ENCODE measurements at places on chromosomes 2 and 18.

DNA sequence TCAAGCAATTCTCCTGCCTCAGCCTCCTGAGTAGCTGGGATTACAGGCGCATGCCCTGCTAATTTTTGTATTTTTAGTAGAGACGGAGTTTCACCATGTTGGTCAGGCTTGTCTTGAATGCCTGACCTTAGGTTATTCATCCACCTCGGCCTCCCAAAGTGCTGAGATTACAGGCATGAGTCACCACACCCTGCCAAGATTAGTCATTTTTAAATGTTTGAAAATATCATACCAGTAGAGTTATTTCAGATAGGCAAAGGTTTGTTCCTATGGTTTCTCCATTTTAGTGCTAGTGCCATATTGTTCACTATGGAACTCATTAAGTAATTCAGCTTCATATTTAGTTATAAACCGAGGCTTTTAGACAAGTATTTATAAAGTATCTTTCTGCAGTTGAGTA is 52.3 kb downstream of the HIBCH start:
- no peak for DNase-seq

DNA sequence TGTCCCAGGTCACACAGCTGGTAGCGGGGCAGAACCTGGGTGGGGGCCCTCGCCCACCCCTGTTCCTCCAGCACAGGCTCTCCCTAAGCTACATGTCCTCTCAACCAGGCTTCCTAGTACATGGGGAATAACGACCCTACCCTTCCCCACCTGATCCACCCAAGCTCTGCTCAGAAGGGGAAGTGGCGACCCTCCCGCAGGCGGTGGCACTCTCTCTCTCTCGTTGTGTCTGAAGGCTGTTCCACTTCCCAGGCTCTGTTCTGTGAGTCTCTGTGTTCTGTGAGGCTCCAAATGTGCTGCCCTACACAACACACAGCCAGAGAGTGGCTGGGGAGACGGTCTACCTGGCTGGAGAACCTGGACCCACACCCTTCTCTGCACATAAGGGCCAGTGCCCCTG is 135.8 kb downstream of the COPS8 start:
- DNase-seq, result no peak

GRCh38 chr2:126653761-126654160 is 2.2 kb upstream of the GYPC start:
- no peak for DNase-seq

DNA sequence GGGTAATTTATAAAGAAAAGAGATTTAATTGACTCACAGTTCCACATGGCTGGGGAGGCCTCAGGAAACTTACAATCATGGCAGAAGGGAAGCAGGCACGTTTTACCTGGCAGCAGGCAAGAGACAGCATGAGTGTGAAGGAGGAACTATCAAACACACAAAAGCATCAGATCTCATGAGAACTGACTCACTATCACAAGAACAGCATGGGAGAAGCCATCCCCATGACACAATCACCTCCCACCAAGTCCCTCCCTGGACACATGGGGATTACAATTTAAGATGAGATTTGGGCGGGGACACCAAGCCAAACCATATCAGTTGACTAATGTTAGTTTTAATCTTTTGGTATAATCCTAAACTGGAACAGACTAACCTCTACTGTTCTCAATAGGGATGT is 49.1 kb upstream of the CPO start:
- no peak for DNase-seq

DNA sequence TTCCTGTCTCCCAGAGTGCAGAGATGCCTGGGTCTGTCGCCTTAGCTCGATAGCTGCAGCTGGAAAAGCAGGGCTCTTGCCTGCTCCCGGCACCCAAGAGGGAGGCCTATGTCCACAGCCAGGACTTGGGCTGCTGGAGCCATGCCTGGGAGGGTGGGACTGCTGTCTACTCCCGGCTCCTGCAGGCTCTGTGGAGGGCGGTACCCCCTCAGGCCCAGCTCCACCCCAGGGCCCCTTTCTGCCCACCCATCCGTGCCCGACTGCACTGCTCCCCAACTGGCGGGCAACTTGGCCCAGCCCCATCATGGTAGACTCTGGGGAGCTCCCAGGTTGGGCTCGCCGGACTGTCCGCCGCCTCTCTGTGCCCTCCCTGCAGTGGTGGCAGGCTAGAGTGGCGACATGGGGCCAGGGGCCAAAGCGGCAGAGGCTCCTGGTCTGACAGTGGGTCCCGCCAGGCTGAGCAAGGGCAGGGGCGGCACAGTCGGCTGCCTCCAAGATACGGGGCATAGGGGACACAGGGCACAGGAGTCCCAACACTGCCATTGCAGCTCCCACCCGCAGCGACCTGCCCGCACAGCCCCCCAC is 901.0 kb downstream of the CCDC85A start:
- DNase-seq, result no peak

DNA sequence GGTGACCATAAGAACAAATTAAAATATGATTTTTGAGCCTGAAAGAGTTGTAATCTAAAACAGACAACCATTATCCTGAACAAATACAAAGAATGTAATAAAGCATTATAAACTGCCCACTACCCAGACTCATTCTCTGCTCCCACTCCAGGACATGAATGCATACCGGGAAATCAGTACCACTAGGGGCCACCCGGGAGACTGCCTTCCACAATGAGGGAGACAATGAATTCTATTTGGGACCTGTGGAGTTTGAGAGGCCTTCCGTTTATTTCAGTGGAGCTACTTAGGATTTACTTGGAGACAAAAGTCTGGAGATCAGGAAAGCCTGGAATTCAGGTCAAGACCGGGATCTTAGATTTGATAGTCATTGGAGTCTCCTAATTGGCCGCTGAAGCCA is 50.0 kb downstream of the NAB1 start:
- no peak for DNase-seq

DNA sequence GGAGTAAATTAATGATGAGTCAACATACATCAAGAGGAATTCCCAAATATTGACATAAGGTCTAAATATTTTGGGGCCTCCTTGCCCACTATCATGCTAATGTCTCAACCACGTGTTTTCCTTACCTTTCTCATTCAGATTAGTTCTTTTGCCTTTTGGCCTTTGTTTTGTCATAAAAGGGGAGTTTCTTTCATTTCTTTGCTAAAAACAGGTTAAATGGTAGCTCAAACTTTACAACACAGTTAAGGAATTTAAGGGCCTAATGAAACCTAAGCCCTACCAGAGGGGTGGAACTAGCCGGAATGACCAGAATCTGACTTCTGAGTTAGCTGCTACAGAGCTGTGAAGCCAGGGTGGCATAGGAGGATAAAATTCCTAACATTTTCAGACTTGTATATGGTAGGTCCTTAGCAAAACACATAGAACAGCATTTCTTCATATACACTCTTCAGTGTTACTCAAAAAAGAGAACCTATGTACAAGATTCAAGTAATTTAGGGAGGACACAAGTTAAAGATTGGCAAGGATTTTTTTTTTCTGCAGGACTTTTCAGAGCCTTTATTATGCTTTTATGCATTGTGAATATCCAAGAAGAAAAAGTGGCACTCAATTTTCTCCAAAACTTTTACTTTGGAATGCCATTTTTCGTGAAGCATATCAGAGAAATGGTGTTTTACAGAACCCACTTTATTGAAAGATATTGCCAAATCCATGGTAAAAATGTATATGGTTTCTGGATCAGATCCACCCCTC is 633.1 kb downstream of the ARHGAP15 start:
- no peak for DNase-seq

GRCh38 chr2:84201158-84201557 is 257.9 kb downstream of the SUCLG1 start:
- DNase-seq, result no peak

GRCh38 chr2:26859622-26860021 is 11.7 kb downstream of the DPYSL5 start:
- no peak for DNase-seq

Data from retina (tissue), 1 donor.